AG08395 (cell line): ENCODE measurements at places on chromosomes 12 and 14.

- peak; percentile 48 for DNase-seq
Measured at GRCh38 chr12:59742841-59743240, 147.0 kb downstream of the SLC16A7 start.

DNA sequence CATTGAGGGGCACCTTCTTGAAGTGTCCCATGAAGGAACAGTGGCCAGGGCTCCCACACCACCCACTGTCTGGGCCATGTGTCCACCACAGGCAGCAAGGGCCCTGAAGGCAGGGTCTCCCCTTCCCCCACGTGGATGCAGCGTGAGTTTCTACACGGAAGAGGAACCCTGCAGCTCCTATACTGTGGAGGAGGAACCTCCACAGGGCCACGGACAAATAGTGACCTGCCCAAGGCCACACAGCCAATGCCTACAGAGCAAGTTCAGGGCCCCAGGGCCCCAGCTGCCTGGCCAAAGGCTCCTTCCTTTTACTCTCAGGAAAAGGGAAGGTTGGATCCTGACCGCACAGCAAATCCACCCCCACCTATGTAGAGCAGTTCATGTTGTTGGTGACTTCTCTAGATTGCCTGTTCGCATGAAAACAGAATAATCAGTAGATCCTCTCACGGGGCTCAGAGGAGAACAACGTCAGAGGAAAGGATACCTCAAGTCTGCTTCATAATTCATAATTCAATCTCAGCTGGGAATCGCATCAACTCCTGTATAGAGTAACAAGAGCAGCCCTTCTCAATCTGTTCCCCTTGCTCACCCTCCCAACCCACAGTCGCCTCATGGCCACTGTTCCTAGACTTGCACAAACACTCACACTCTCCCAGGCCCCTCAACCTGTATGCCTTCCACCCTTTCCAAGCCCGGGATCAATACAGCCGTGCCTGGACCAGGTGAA is 11.1 kb upstream of the KRT73 start:
- no peak for DNase-seq

GRCh38 chr14:68520637-68521556 is 272.0 kb downstream of the ZFP36L1 start:
- DNase-seq: no peak

GRCh38 chr12:115129727-115130126 is 445.8 kb upstream of the TBX3 start:
- no peak for DNase-seq

GRCh38 chr14:50666772-50667683 is 1.1 kb downstream of the SAV1 start:
- DNase-seq: peak; percentile 20

GRCh38 chr12:64092507-64093196 is 129.4 kb downstream of the KICS2 start:
- DNase-seq: no peak

- no peak for DNase-seq
Measured at GRCh38 chr12:42990387-42990786, 400.8 kb upstream of the PRICKLE1 start.

DNA sequence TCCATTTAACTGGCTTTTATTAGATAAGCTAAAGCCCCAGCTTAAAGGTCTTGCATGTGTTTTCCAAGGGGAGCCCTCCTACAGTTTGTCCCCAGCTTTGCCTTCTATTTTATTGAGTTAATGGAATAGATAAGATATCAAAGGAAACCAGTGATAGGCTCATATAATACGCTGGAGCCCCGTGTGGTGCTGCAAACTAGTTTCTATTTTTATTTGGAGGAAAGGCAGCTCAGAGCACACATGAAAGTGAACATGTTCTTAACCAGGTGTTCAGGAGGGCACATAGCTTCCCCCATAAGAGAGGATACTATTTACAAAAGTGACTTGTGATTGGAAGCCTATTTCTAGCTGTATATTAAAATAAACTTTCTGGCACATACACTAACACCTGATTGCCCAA is 251.7 kb downstream of the PDZRN4 start:
- DNase-seq: no peak

DNA sequence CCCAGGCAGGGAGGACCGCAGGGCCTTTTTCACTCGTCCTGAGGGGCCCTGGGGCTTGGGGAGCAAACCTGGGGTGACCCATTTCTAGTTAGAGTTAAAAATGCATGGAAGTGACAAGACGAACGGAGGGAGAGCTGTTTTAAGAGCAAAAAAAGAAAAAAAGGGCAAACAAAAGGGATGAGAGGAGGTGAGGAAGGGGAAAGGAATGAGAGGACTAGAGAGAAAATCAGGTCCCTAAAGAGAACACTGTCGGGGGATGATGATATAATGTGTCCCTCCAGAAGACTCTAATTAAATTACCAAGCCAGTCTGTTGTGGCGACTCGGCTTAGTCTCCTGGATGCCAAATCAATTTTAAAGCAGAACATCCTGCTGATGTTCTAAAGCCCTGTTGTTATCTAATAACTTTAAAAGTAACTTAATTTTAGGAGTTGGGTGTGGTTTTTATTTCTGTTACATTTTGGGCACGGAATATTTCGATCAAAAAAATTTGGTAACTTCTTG is 1.1 kb downstream of the ANO6 start:
- DNase-seq: no peak

GRCh38 chr14:27236601-27237000 is 638.8 kb upstream of the NOVA1 start:
- DNase-seq: no peak

DNA sequence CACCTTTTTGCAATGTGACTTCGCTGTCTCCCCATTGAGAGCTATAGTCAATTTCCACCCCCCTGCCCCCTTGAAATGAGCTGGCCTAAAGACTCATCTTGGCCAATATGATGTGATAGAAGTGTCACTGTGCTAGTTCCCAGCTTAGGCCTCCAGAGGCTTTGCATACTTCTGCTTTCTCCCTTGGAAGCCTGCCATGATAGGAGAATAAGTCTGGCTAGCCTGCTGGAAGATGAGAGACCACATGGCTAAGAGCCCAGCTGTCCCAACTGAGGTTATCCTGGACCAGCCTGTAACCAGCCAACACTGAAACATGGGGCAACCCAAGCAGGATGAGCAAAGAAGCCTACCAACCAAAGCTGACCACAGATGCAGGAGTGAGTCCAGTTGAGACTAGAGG is 196.9 kb downstream of the GRIN2B start:
- DNase-seq: no peak

DNA sequence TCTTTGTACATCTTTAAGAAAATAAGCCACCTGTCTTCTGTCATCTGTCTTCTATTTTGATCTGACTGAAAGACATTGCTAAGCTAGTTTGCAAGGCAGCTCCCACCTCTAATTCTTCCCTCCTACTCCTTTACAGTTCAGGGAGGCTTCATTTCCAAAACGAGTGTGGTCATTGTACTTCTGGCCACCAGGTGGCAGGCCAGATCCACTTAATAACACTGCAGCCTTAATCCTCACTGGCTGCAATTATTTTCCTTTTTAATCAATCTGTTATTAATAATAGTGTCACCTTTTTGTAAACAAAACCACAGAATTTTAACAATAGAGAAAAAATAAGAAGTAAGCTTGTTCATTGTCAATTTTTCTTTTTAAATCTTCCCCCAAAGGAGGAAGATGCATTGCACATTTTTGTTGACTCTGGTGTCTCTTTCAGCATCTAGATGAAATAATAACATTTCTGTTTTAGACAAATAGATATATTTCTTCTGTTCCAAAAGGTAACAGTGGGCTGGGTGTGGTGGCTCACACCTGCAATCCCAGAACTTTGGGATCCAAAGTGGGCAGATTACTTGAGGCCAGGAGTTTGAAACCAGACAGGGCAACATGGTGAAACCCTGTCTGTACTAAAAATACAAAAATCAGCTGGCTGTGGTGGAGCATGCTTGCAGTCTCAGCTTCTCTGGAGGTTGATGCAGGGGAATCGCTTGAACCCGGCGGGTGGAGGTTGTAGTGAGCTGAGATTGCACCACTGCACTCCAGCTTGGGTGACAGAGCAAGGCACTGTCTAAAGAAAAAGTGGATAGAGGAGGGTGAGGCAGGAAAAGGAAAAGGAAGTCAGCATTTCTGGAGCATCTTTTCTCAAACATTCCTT is 23.3 kb downstream of the GABARAPL1 start:
- DNase-seq: peak; percentile 66

DNA sequence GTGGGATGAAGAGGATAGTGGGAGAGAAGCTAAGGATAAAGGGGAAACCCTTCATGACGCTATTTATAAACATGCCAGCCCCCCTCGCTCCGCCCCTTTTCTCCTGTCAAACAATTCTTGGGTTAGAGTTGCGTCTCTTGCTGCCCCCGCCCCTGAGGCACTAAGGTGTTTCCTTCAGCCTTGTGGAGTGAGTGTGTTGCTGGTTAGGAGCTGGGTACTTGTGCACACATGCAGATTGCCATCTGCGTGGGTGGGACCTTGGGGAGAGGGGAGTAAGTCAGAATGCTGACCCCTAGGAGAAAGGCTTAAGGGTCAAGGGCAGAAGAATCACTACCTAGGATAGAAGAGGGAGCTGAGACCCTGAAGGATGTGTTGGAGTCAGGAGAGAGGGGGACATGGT is 5.4 kb downstream of the FOXJ2 start:
- DNase-seq: no peak

- DNase-seq: peak; percentile 34
Measured at GRCh38 chr12:2057041-2057794, 4.4 kb downstream of the CACNA1C start.

DNA sequence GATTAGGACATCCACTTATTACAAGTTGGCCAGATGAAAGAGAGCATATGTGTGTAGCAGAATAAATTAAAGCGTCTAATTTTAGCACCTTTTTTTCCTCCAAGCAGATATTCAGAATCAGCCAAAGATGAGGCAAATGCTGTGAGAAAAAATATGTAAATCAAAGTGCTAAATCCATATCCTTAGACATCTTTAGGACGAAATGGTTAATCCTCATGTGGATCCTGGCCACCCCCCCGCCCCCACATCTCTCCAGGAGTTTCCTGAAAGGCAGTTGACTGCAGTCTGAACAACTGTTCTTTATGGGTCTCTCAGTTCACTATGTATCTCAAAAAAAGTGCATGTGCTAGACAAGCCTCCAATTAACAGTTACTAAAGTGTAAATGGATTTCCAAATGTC is 1768.1 kb upstream of the SEL1L start:
- DNase-seq: no peak

- DNase-seq: no peak
Measured at GRCh38 chr14:62103464-62103863, 341.2 kb downstream of the SNAPC1 start.

- DNase-seq: no peak
Measured at GRCh38 chr12:89721291-89721987, 12.8 kb upstream of the ATP2B1 start.

- no peak for DNase-seq
Measured at GRCh38 chr12:69686731-69687130, 12.4 kb downstream of the BEST3 start.

GRCh38 chr14:98233656-98234055 is 1038.3 kb downstream of the BCL11B start:
- DNase-seq: no peak

GRCh38 chr12:125406131-125406530 is 340.9 kb downstream of the AACS start:
- DNase-seq: no peak

DNA sequence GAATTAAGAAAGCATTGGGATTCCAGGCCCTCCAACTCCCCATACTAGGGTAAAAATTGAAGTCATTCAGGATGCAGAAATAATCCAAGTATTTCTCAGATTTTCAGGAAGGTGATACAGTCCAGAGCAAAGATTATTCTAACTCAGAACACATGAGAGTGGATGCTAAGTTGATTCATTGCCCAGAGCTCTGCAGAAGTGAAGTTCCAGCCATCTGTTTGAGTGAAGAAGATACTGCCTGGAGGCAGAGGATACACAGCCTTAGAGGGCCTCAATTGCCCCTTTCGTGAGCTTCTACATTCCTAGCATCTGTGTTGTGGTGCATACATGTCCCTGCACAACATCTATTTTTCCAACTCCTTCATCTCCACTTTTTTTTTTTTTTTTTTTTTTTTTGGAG is 36.9 kb upstream of the SMUG1 start:
- DNase-seq: no peak

- no peak for DNase-seq
Measured at GRCh38 chr12:108342985-108343384, 3.9 kb upstream of the CMKLR1 start.

GRCh38 chr12:127496255-127496654 is 770.7 kb upstream of the TMEM132C start:
- no peak for DNase-seq

- DNase-seq: peak; percentile 62
Measured at GRCh38 chr12:1318327-1319031, 275.9 kb downstream of the FBXL14 start.

DNA sequence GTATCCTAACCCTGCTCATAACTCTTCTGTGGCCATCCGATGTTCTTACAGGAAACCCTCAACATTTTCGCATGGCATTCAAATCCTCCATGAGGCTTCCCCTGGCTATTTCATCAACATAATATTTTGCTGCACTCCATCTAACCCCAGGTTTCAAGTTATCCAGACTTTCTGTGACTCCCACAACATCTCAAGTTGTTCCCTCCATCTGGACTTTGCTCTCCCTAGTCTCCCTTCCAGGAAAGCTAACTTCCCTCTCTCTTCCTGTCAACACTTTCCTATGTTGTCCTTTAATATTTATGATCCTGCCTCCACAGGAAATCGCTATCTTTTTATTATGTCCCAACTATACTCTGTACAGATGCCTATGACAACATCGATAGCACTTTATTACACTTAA is 146.1 kb downstream of the METTL25 start:
- DNase-seq: no peak

DNA sequence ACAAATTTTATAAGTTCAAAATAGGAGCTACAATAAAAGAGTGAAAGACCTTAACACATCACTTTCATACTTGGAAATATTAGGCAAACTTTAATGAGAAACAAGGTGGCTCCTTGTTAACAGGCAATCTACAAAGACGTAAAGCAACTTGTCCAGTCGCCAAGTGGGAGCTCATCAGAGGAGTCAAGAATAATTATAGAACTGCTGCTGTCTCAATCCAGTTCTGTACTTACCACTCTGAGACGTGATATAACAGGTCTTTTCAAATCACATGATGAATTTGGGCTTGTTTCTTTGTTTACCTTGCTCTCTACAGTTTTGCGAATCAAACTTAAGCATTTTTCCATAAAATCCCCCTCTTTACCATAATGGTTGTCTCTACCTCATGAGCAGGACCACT is 3.6 kb downstream of the YBX3 start:
- no peak for DNase-seq

DNA sequence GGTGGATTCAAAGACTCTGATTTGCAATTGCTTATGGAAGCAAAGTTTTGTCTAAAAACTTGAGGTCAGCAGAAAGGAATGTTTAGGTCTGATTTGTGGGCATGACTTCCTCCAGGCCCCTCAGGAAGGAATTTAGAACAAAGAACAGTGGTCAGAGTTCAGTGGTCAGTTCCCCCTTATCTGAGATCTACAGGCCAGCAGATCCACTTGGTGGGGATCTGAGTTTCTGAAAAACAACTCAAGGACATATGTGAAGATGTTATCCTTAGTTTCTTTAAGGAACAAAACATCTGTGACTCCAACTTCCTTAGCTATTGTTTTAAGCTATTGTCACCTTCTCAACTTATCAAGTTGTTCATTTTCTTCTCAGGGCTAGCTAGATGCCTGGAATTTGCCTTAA is 28.0 kb upstream of the NAA30 start:
- no peak for DNase-seq

GRCh38 chr12:12541782-12542181 is 20.9 kb downstream of the DUSP16 start:
- DNase-seq: no peak
